ENCODE measurements at places on chromosomes 7 and 10.

DNA sequence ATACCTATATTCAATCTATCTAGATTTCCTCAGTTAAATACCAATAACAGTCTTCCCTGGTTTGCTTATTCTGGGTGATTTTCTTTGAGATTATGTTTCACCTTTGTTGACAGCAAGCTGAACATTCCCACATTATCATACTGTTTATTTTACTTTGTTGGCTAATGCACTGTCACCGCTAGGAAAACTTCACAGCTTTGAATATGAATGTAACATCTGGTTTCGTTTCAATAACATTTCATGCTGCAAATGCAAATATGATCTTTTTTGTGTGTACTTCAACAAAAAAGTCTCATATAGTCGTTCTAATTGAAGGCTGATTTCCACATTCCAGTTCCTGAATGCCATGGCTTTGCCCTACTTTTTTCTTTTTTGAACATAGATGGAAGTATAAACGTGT lies 946.3 kb upstream of the GHITM start:
- no peak for DNase-seq

DNA sequence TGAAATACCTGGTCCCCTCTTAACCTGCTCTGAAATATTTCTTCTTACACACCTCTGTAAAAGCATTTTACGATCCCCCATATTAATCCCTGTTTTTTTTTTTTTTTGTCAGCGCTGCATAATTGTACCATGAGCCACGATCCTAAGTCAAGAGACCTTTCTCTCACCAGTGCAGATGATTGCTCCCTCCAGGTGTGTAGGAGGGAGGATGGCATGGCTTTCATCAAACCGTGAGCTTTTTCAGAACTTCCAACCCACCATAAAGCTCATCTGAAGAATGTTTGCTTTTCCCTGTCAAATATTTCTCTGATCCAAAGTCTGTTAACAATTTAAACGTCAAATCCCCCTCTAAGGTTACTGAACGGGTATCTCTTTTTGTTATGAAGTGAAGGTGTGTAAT lies 28.2 kb upstream of the SEPHS1 start:
- DNase-seq: no peak

GRCh38 chr10:102027261-102027660 lies 28.7 kb downstream of the ARMH3 start:
- no peak for DNase-seq

DNA sequence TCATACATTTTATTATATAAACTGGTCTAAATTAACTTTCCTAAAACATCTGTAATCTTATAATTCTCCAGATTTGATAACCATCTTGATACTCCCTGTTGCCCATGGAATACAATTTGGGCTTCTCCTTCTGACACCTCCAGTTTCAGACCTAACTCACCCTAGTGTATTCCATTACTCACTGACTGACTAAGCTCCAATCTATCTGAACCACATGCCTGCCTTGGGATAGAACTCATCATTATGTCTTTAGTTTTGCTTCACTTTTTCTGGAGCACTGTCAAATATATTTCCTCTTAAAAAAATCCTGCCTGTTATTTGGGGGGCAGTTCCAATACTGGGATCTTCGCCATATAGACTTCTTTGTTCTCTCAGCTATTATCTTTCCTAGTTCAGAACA lies 4.9 kb upstream of the FOXP2 start:
- no peak for DNase-seq

DNA sequence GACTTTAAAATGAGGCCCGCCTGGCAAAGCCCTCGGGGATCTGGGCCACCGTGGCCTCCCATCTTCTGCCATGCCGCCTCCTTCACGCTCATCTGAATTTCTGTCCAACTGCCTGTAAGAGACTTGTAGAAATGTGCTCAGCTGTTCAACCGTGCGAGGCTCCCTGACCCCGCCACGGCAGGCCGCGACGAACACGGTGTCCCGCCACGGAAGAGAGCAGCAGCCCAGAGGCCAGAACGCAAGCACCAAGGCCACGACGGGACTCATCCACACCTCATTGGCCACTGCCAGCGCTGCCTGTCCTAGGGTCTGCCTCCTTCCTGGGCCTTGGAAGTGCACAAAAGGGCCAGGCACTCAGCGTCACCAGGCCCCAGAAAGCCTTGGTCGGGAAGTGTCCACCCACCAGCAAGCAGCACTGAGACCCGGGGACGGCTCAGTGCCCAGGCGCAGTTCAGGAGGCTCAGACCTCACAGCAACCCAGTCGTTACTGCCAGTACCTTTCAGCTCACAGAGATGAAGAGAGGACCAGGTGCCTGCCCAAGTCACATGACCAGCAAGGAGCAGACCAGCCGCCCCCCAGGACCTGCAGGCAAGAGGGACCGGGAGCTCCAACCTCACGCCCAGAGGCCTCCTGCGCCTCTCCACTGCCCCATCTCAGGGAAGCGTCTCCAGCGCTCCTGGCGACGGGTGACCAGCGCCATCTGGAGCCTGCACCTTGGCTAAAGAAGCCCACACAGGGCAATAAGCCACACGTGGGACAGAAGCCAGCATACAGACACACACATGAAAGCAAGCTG lies 85.9 kb downstream of the MAD1L1 start:
- DNase-seq: no peak

DNA sequence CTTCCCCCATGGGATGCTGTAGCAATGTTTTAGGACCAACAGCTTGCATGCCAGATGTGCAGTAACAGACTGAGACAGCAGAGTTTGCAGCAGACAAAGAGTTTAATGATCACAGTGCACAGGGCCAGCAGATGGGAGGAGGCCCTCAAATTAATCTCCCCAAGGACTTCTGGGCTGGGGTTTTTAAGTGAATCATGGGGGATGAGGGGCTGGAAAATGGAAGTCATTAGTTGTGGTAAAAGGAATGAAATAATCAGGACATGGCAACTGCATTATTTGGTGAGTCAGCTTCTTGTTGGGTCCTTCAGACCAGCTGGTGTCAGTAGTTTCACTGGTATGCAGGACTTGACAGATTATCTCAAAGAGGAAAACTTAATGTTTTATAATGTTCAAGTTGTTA lies 12.6 kb upstream of the NRBF2 start:
- no peak for DNase-seq

GRCh38 chr10:128462844-128463243 lies 336.6 kb upstream of the MKI67 start:
- DNase-seq: no peak

DNA sequence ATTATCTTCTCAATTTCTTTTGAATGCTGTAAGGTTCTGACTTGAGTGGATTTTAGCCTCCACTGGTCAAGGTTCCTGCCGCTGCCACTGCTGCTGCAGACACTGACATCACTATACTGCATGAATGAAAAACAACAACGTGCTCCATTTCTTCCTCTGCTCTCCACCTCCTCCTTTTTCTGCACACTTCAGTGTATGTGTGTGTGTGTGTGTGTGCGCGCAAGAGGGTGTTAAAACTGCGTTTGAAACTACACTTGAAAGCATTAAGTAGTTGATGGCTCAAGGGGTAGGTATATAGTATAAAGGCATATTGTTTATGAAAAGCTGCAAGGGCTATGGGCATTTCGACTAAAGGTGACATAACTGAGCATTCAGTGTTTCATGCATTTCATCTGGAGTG lies 3.5 kb downstream of the GLCCI1 start:
- no peak for DNase-seq

- DNase-seq: no peak
These were observed 40.0 kb downstream of the NPY start for GRCh38 chr7:24323961-24324480.

GRCh38 chr7:19670806-19671205 lies 38.0 kb downstream of the POLR1F start:
- no peak for DNase-seq

DNA sequence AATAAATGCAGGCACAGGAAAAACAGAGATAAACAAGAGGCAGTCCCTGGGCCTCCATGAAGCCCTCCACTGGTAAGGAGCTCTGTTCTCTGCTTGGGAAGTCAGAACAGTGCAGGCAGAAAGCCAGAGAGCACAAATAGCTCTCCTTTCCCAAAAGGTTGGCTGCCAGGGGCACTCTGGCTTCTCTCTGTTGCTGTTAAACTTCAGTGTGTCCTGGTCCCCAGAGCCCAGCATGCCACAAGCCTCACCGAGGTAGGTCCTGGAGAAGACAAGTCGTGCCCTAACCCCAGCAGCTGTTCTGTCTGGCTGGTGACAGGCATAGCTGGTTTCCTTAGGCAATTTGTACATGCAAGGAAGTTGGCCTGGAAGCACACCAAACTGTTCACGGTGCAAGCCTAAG lies 17.3 kb downstream of the SLC16A12 start:
- DNase-seq: no peak

GRCh38 chr7:127983804-127984332 lies 47.4 kb downstream of the LRRC4 start:
- no peak for DNase-seq

DNA sequence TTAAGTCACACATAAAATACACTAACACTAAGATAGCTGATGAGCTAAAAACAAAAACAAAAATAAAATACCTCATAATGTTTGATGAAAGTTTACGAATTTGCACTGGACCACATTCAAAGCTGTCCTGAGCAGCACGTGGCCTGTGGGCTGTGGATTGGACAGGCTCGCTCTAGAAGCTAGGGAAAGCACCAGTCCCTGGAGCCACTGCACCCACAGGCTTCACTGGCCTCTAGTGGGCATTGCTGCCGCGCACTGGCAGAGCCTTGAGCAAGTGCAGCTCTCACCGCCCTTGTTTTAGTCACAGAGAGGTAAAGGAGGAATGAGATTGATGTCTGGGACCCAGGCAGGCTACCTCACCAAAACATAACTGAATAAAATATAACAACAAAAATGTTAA lies 67.6 kb downstream of the PAX2 start:
- no peak for DNase-seq

DNA sequence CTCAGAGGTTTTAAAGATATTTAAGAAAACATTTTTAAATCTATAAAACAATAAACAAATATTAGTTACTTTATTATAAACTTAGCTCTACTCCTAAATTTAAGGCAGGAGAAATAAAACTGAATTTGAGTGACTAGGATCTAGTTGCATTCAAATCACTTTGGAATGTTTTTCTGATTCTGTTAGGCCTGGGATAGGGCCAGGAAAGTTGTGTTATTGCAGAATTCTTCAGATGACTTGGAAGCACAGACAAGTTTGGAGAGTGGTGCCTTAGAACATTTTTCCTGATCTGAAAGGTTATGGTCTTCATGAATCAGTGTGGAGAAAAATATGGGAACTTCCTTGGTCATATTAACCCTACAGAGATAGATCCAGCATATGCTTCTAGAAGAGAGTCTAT lies 15.6 kb upstream of the SLC25A13 start:
- DNase-seq: no peak

- no peak for DNase-seq
These were observed 164.7 kb upstream of the HPS1 start for GRCh38 chr10:98611436-98611835.

GRCh38 chr10:110357252-110357780 lies 52.6 kb upstream of the SMNDC1 start:
- DNase-seq: peak; percentile 65

- DNase-seq: no peak
These were observed 202.4 kb downstream of the GLRX3 start for GRCh38 chr10:130338636-130339024.

- DNase-seq: no peak
These were observed 122.3 kb upstream of the MDFIC start for GRCh38 chr7:114799628-114800028.

DNA sequence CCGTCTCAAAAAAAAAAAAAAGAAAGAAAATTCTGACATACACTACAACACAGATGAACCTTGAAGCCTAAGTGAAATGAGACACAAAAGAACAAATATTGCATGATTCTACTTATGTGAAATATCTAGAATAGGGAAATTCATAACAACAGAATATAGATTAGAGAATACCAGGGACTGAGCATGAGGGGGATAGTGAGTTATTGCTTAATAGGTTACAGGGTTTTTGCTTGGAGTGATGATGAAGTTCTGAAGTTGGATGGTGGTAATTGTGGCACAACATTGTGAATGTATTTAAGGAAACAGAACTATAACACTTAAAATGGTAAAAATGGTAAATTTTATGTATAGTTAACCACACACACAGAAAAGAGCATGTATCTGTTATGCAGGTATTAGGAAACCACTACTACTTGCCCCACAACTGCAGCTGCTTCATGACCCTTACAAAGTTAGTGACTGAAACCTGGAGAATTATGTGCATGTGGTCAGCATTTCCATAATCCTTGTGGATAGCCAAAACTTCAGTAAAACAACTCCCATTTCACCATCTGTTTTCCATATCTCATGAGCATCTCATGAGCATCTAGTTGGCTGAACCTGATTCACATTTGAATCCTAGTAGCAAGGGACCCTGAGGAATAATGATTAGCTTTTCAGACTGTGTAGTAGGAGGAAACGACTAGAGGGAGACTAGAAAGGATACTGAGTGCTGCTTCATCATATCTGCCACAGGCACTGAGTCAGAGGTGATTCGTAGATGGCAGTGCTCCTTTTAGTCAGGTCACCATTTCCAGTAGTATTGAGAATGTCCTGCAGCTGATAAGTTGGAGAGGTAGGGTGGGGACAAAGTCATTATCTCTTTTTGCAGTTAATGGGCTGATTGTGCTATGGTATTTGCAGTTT lies 26.3 kb downstream of the SAMD8 start:
- no peak for DNase-seq

DNA sequence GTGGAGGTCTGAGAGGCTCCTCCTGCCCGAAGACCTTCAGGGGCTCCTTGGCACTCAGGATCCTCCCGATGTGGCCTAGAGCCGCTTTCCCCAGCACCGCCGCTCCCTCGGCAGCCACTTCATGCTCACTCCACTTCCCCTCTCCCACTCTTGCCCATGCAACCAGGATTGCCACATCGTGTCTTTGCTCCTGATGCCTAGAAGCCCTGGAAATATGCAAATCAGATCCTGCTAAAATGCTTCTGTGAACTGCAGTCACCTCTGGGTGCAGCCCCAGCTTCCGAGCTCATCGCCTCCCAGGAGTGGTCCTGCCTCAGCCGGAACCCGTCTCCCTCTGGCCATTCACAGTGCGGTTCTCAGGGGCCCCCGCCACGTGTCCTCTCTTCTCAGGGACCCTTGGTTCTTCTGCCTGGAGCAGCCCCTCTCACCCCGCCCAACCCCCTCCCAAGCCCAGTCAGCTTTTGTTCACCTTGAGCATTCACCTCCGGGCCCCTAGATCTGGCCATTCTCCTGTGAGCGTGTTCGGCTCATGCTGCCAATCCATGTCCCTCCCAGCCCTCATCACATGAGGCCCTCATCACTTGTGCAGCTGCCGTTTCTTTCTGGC lies 175.5 kb downstream of the ADARB2 start:
- DNase-seq: no peak

Data from activated naive CD4-positive, alpha-beta T cell treated with anti-CD3 and anti-CD28 coated beads, Interleukin-2, amount 50 U/mL, for 72 hours (primary cell).